ENCODE measurements at places on chromosomes 5 and 9.

DNA sequence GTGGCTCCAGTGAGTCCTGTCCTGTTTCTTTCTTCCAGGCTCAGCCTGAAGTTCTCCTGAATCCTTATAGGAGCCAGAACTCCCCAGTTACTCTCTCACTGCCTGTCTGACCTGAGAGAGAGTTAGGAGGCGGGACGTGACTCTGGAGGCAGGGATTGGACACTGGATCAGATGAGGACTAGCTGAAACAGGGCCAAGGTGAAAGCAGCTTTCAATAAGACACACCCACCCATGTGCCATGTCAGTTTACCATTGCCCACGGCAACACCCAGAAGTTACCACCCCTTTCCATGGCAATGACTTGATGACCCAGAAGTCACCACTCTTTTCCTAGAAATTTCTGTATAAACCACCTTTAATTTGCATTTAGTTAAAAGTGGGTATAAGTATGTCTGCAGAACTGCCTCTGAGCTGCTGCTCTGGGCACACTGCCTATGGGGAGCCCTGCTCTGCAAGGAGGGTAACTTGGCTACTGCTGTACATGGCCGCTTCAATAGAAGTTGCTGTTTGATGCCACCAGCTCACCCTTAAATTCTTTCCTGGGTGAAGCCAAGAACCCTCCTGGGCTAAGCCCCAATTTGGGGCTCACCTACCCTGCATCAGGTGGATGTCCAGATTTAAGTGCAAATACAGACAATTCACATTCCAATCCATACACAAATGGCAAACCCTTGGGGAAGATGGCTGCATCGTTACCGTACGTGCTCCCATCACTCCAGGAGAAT is 13.7 kb downstream of the FCN2 start:
- no peak for DNase-seq

DNA sequence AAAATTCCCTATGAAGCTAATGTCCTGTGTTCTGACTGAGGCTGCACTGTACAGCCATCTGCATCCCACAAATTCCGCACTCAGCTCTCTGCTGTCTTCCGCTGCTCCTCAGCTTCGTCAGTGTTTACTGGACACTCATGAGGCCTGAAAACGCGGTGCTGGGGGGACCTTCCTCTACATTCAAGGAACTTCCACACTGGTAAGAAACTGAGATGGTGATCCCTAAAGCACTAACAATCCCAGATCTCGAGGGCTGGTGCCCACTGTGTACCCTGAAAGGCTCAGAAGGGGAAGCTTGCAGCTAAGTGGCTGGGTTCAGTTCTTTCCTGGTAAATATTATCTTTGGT is 117.9 kb downstream of the NRG2 start:
- DNase-seq: no peak

DNA sequence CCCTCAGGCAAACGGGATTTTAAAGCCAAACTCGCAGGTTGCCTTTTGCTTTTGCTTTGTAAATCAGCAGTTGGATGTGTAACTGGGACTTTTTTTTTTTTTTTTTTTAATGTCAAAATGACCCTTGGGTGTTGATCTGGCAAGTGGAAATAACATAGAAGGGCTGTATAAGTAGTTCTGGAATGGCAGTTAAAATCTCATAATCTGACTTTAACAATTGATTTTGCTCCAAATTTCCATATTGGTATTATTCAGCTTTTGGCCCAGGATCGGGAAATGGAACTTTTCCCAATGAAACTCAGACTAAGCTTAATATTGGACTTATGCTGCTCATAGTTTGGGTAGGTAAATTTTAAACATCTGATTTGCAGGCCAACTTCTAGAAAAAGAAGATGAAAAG is 346.8 kb upstream of the NUDT12 start:
- DNase-seq: no peak

- peak; percentile 78 for DNase-seq
These were observed 78.9 kb downstream of the SEMA4D start for GRCh38 chr9:89418882-89419640.

GRCh38 chr5:7684826-7685225 is 166.1 kb downstream of the CFAP90 start:
- DNase-seq: no peak

GRCh38 chr5:157312492-157312891 is 46.6 kb downstream of the CYFIP2 start:
- DNase-seq: peak; percentile 71

GRCh38 chr9:110753731-110754231 is 85.2 kb downstream of the MUSK start:
- no peak for DNase-seq

DNA sequence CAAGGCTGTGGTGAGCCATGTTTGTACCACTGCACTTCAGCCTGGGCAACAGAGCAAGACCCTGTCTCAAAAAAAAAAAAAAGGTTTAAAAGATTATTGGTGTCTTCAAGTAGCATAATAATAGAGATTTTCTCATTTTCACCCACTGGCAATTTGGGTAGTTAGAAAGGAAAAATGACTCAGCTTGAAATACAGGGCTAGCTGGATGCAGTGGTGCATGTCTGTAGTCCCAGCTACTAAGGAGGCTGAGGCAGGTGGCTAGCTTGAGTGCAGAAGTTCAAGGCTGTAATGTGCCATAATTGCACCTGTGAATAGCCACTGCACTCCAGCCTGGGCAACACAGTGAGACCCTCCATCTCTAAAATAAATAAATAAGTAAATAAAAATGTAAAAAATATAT is 111.1 kb downstream of the ARRDC3 start:
- no peak for DNase-seq

- DNase-seq: no peak
These were observed 450.8 kb upstream of the TLE4 start for GRCh38 chr9:79120941-79121340.

DNA sequence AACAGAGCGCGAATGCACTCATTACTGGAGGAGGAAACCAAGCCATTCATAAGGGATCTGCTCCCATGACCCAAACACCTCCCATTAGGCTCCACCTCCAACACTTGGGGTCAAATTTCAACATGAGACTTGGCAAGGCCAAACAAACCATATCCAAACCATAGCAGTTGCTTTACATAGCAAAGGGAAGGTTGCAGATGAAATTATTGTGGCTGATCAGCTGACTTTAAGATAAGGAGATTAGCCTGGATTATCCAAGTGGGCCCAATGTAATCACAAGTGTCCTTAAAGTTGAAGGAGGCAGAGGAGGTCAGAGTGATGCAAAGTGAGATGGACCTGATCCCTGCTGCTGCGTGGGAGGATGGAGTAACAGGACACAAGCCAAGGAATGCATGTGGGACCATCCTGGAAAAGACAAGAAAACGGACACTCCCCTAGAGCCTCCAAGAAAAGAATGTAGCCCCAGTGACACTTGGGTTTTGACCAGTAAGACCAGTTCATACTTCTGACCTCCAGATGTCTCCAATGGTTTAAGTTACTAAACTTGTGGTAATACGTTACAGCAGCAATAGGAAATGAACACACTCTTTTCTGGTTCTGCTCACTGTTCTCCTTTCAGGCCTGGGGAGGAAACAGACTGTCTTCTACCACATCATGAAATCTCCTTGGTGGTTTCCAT is 167.3 kb downstream of the GNAQ start:
- no peak for DNase-seq

DNA sequence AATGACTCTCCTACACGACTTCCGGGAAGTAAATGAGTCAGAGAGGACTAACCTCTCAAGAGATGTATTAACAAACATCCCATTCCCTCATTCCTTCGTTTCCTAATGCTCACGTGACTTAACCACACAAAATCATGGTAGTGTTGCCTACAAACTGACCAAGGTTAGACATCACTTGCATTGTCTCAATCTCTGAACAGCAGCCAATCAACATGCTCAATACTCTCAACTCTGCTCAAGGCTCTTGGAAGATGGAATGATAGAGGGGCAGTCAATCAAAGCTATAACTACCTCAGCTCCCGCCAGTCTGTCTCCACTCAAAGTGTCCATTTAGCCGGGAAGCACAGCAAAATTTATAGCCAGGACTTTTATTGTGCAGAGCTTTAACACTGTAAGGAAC is 143.8 kb upstream of the PIK3R1 start:
- DNase-seq: no peak

GRCh38 chr5:37803487-37803886 is 36.4 kb downstream of the GDNF start:
- no peak for DNase-seq

GRCh38 chr5:103066326-103066725 is 53.6 kb downstream of the GIN1 start:
- DNase-seq: no peak

GRCh38 chr5:156121234-156121633 is 205.7 kb upstream of the SGCD start:
- no peak for DNase-seq

DNA sequence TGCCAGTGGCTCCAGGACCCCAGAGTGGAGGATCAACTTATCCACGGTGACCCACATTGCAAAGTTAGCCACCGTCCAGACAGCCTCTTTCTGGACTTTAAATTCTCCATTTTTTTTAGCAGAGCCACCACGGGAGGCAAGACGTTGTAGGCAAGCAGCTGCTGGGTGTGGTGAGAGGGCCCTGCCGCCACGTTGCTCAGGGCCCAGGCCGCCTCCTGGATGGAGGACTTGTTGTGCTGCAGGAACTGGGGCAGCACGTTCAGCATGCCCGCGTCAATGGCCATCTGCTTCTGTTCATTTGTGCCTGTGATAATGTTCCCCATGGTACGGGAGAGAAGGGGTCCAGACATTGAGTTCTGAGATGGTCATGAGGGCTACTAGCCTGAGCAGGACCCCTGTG is 114.3 kb upstream of the POC5 start:
- no peak for DNase-seq

GRCh38 chr5:82885627-82886389 is 191.4 kb downstream of the TMEM167A start:
- DNase-seq: no peak

- DNase-seq: no peak
These were observed 134.3 kb upstream of the CLINT1 start for GRCh38 chr5:157993201-157993600.

- DNase-seq: no peak
These were observed 91.3 kb upstream of the RASEF start for GRCh38 chr9:83154087-83154736.

- DNase-seq: no peak
These were observed 72.0 kb downstream of the MLLT3 start for GRCh38 chr9:20550326-20550725.

DNA sequence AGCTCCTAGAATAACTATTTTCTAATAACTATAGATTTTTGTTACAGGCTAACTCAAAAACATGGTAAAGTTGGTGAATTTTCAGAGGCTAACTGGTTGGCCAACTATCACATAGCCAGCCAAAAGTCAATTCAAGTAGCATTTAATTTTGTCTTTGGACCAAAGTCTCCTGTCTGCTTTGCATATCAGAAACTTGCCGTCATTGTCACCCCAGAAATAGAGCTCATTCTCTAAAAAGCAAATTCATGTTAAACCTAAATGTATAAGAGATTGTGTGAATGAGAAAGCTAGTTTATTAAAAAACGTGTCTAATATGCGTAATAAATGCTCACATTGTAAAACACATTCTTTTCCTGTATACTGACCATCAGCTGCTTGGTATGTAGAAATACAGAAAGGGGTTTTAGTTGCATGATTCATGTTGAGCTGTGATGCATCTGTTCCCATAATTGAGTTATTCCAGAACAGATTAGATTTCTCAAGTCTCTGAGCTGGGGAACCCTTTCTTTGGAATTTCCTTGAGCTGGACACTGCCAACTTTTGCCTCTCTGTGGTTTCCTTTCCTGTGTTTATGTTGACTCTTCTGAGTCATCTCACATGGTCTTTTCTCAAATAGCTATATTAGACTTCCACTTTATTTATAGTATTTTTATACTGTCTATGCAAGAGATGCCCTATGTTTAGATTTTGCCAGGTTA is 7.3 kb downstream of the SRFBP1 start:
- no peak for DNase-seq

- no peak for DNase-seq
These were observed 18.4 kb downstream of the ZDHHC11B start for GRCh38 chr5:765948-766631.

- DNase-seq: no peak
These were observed 159.4 kb downstream of the RASEF start for GRCh38 chr9:82903503-82903902.

- DNase-seq: no peak
These were observed 49.7 kb upstream of the GRAMD2B start for GRCh38 chr5:126373375-126374108.

DNA sequence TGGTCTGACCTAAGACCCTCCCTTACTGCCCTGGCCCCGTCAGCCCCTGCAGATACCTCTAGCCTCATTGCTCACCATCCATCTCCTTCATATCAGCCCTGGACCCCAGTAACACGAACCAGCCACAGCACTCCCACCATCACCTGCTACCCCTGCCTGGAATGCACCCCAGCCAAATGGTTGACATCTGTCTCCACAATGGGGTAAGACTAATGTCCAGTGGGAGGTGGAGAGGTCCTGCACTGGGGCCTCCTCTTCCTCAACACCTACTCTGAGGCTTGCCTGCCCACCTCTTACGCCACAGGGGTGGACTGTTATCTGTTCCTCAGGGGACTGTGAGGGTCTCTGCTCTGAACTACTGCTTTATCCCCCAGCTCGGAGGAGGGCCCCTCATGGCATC is 12.1 kb downstream of the CSF2 start:
- no peak for DNase-seq

GRCh38 chr5:14748180-14748900 is 83.8 kb downstream of the OTULIN start:
- DNase-seq: no peak

DNA sequence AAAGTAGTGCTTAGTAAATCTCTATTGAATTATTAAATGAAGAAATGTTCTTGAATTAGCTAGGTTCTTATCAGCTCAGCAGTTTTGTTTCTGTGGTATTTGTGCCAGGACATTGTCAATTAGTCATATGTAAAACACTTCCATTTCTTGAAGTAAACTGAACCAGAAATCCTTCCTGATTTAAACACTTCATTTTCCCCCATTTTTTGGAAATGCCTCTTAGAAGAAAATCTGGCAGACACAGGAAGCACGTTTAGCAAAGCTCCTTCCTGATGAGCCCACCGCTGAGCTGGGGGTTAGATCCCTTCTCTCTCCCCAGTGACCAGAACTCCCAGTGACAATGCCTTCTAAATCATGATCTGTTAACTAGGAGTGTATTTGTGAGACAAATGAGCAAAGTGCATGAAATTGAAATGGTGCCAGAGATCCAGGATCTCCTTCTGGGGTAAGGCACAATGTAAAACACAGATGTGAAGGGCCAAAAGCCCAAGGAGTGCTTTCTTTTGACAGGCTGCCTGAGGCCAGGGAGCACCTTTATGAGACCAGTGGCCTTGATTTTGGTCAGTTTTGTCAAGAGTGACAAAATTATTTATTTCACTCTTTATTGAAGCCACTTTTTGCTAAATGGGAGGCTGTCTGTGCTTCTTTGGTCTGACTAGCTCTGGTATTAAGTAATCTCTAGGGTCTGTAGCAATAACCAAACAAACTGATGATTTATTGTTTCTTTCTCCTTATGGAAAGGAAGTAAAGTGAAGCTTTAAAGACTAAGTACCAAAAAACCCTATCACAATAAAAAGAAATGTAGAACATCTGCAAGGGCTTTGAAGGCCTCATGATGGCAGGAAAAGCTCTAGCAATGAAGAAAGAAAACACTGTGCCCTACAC is 25.5 kb upstream of the RUSC2 start:
- no peak for DNase-seq

- no peak for DNase-seq
These were observed 44.0 kb upstream of the SVEP1 start for GRCh38 chr9:110623462-110624025.
